Right atrium auricular region (tissue), 2 donors: ENCODE measurements at places on chromosomes 3 and 15. TPM values are rescaled to one million over a fixed set of nuclear protein-coding genes. Genes with fewer than 3 reads are reported as not detected.

GRCh38 chr3:113985541-113985940, 37.7 kb downstream of the ZDHHC23 start:
- DNase-seq: no peak

GRCh38 chr3:128274837-128275236, 121.6 kb downstream of the EEFSEC start:
- DNase-seq: no peak

DNA sequence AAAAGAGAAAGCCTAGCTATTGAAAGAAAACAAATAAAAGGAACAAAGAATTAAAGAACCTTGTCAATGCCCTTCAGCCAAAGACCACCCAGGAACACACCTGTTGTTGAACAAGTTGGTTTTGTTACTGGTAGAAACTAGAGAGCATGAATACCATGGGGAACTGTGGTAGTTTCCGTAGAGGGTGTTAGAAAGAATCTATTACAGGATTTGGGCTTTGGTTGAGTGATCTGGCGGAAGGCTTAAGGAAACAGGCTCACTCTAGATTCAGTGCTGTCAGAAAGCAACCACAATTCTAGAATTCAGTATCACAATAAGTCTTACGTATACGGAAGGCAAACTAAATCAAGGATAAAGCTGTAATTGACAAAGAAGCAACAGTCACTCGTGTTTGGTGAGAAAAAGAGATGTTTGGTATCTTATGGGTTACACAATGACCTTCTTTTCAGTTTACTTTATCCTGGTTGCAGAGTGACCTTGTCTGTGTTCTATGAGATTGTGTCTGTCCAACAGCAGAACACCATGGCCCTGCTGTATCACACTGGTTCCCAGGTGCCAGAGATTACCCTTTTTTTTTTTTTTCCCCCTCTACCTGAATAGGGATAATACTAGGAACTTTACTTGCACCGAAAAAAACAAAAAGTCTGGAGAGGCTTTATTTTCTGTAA, 265.9 kb downstream of the SHQ1 start:
- DNase-seq: no peak

- DNase-seq: no peak
These were observed 172.0 kb downstream of the OPA1 start for GRCh38 chr3:193764959-193765358.

PRRT3 gene
- 1.9 TPM for total RNA-seq

DNA sequence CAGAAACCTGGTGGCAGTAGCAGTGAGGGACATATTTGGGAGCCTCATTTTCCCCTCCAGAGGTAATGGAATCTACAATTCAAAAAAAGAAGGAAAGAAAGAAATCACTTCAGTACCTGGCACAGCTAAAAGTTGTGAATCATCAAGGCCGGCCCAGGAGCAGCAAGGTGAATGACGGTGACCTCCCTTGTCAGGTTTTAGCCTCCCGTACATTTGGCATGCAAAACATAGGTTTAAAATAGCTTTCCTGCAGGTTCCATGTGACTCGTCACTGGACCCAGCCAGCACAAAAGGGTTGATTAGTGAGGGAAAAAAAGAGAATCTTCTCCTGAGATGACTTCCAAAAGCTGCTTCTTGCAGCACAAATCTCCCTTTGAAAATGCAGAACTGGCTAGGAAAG, 394.2 kb downstream of the LSAMP start:
- no peak for DNase-seq

GRCh38 chr15:91429973-91430372, 329.9 kb downstream of the SV2B start:
- DNase-seq: no peak
